MCF 10A (cell line): ENCODE measurements at places on chromosomes 5 and 9. TPM values are rescaled to one million over a fixed set of nuclear protein-coding genes. Genes with fewer than 3 reads are reported as not detected.

The SLC24A2 gene
- total RNA-seq = not detected in 2 replicates

The SARDH gene
- total RNA-seq = not detected in 2 replicates

The PNPLA7 gene
- 0.86 and 1.2 TPM in 2 replicates for total RNA-seq

The VCAN gene
- 44.1 and 50.6 TPM in 2 replicates for total RNA-seq

The IGFBPL1 gene
- not detected in 2 replicates for total RNA-seq

The EFNA5 gene
- total RNA-seq = 45.8 and 51.2 TPM in 2 replicates

The MYO10 gene
- total RNA-seq = 35.7 and 36.0 TPM in 2 replicates

The HRCT1 gene
- total RNA-seq = 4.4 and 6.0 TPM in 2 replicates

The COMMD10 gene
- 18.6 and 23.2 TPM in 2 replicates for total RNA-seq

The TMC1 gene
- total RNA-seq = not detected in 2 replicates

The PMPCA gene
- 66.0 and 66.3 TPM in 2 replicates for total RNA-seq

The ARSB gene
- 5.2 and 7.9 TPM in 2 replicates for total RNA-seq

The FAM151B gene
- 1.8 TPM in 2 replicates for total RNA-seq

The NCS1 gene
- total RNA-seq = 27.8 and 41.3 TPM in 2 replicates

The RGS7BP gene
- not detected in 2 replicates for total RNA-seq

The PCDHGA9 gene
- total RNA-seq = 0.89 and 1.3 TPM in 2 replicates

The MLANA gene
- not detected in 2 replicates for total RNA-seq

The NIM1K gene
- not detected in 2 replicates for total RNA-seq

The SPARC gene
- 17.4 and 32.6 TPM in 2 replicates for total RNA-seq

The SH3RF2 gene
- 14.9 and 29.6 TPM in 2 replicates for total RNA-seq

The N4BP3 gene
- total RNA-seq = 0.33 and 0.56 TPM in 2 replicates

The CAVIN4 gene
- total RNA-seq = 0.49 and 0.56 TPM in 2 replicates

The GEMIN5 gene
- total RNA-seq = 25.1 and 34.5 TPM in 2 replicates

The GHR gene
- 1.8 and 1.9 TPM in 2 replicates for total RNA-seq

The C9orf153 gene
- 0.19 TPM in 1 of 2 replicates, not detected in the other for total RNA-seq

The BAAT gene
- 0.14 and 0.15 TPM in 2 replicates for total RNA-seq

The CD72 gene
- total RNA-seq = 1.6 and 1.8 TPM in 2 replicates

The LRRC19 gene
- total RNA-seq = not detected in 2 replicates

The GABRG2 gene
- total RNA-seq = not detected in 2 replicates

The MTX3 gene
- 23.9 and 28.2 TPM in 2 replicates for total RNA-seq

The EPB41L4A gene
- 12.4 and 12.7 TPM in 2 replicates for total RNA-seq

The ASPN gene
- 0.12 TPM in 1 of 2 replicates, not detected in the other for total RNA-seq

The DND1 gene
- 4.3 and 5.1 TPM in 2 replicates for total RNA-seq

The TSSK1B gene
- 0.35 and 0.39 TPM in 2 replicates for total RNA-seq

The PCSK1 gene
- total RNA-seq = 2.8 and 4.4 TPM in 2 replicates
